ENCODE measurements at places on chromosomes 6 and 20. TPM values are rescaled to one million over a fixed set of nuclear protein-coding genes. Genes with fewer than 3 reads are reported as not detected.

CBLN4 gene
- total RNA-seq: not detected

CCNC gene
- total RNA-seq: 91.6 TPM

HCRTR2 gene
- total RNA-seq: not detected

FUCA2 gene
- total RNA-seq: 134 TPM

DXO gene
- total RNA-seq: 12.7 TPM

ABHD16B gene
- not detected for total RNA-seq

UBE2C gene
- 85.6 TPM for total RNA-seq

CPNE1 gene
- 148 TPM for total RNA-seq

NHLRC1 gene
- total RNA-seq: 0.29 TPM

TAB2 gene
- total RNA-seq: 22.3 TPM

PLG gene
- not detected for total RNA-seq

EPHA7 gene
- under 0.01 TPM for total RNA-seq

C6orf52 gene
- total RNA-seq: not detected

TMEM217 gene
- total RNA-seq: 2.0 TPM

OPN5 gene
- not detected for total RNA-seq

ADGB gene
- not detected for total RNA-seq

VIP gene
- not detected for total RNA-seq

C6orf118 gene
- total RNA-seq: not detected

WFDC10B gene
- not detected for total RNA-seq

JPH2 gene
- 1.4 TPM for total RNA-seq

BCAS1 gene
- not detected for total RNA-seq

COL21A1 gene
- 0.89 TPM for total RNA-seq

PLCB4 gene
- not detected for total RNA-seq

TMC2 gene
- total RNA-seq: not detected

PRDM1 gene
- 1.8 TPM for total RNA-seq

CYP39A1 gene
- 0.58 TPM for total RNA-seq

C20orf144 gene
- total RNA-seq: not detected

RGS17 gene
- 13.8 TPM for total RNA-seq

CST4 gene
- not detected for total RNA-seq

PPP1R14C gene
- not detected for total RNA-seq

MEP1A gene
- not detected for total RNA-seq

GLP1R gene
- total RNA-seq: not detected

ACTL10 gene
- 2.3 TPM for total RNA-seq

GATA5 gene
- total RNA-seq: not detected

OR2J3 gene
- total RNA-seq: not detected

ZNF335 gene
- 12.4 TPM for total RNA-seq

RIMS4 gene
- total RNA-seq: not detected

BYSL gene
- 6.3 TPM for total RNA-seq

KLC4 gene
- 21.6 TPM for total RNA-seq

PRKN gene
- 0.18 TPM for total RNA-seq

ADGRB3 gene
- total RNA-seq: not detected

NRN1 gene
- not detected for total RNA-seq

TSPO2 gene
- not detected for total RNA-seq

PNLDC1 gene
- total RNA-seq: 0.18 TPM

SALL4 gene
- total RNA-seq: not detected

PRDM13 gene
- not detected for total RNA-seq

KHDC1L gene
- not detected for total RNA-seq

SIRPG gene
- total RNA-seq: not detected

KCNK5 gene
- not detected for total RNA-seq

PNISR gene
- total RNA-seq: 44.1 TPM

CLDN20 gene
- not detected for total RNA-seq
